ENCODE measurements at places on chromosomes 1 and 21.

GRCh38 chr1:175969231-175969630 is 225.8 kb upstream of the TNR start:
- no peak for DNase-seq

GRCh38 chr1:211616231-211616964 is 37.4 kb upstream of the SLC30A1 start:
- DNase-seq, result no peak

DNA sequence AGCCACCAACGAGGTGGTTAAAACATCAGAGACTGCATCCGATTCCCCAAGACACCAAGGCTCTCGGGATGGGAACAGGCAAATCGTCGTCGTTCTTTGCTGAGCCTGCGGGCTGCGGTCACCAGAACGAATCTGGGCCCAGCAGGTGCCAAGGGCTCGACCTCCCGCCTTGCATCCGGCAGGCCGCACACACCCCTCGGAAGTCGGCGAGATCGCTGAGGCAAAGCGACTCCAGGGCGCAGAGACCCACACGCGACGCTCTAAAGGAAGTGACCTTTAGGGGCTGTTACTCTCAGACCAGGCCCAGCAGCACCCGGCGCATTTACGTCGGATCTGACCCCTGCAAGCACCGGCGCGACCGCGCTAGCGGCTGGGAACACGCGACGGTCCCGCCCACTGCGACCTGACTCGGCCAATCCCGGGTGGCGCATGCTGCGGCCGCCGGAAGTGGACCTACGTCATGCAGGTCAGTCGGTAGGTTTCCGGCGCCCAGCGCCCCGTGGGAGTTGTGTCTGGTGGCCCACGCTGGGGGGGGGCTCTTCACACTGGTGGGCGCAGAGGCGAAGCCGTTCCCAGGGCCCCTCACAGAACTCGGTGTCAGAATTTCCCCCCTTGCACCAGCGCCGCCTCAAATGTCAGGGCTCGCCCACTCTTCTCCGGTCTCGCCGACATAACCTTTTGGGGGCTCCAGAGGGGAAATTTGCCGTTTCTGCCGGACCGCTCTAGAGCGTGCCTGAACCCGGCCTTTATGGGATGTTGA is 7.5 kb upstream of the PARK7 start:
- no peak for DNase-seq

GRCh38 chr1:115564201-115564600 is 77.6 kb upstream of the VANGL1 start:
- no peak for DNase-seq

GRCh38 chr1:115840605-115841460 is at the start of gene NHLH2:
Gene NHLH2 (minus strand): TSS chr1:115841126. CDS start chr1:115838372, 2,754 bp downstream.
- no peak for DNase-seq

DNA sequence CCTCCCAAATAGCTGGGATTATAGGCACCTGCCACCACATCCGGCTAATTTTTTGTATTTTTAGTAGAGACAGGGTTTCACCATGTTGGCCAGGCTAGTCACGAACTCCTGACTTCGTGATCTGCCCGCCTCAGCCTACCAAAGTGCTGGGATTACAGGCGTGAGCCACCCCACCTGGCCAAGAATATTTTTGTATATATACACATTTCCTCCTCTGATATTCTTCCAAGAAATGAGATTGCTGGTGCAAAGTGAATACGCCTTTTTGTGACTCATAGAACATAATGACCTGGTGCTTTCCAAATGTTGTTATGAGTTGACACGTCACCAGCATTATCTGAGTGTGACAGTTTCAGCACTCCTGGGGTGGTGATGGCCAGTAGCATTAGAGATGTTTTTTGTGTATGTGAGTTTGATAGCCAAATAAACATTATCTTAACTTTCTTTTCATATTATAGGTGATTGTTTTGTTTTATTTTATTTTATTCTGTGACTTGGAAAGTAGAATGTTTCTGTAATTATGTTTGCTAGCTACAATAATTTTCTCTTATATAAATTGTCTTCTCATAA is 54.9 kb downstream of the KCNK1 start:
- no peak for DNase-seq
